ENCODE measurements at places on chromosomes 2 and 18. TPM values are rescaled to one million over a fixed set of nuclear protein-coding genes. Genes with fewer than 3 reads are reported as not detected.

- no peak for DNase-seq
These were observed 41.8 kb upstream of the CDC42EP3 start for GRCh38 chr2:37713258-37713700.

- DNase-seq: peak; percentile 62
These were observed 30.9 kb upstream of the REEP1 start for GRCh38 chr2:86368161-86368824.

GRCh38 chr2:120013597-120014223 lies 833 bp downstream of the EPB41L5 start:
- peak; percentile 44 for DNase-seq

DNA sequence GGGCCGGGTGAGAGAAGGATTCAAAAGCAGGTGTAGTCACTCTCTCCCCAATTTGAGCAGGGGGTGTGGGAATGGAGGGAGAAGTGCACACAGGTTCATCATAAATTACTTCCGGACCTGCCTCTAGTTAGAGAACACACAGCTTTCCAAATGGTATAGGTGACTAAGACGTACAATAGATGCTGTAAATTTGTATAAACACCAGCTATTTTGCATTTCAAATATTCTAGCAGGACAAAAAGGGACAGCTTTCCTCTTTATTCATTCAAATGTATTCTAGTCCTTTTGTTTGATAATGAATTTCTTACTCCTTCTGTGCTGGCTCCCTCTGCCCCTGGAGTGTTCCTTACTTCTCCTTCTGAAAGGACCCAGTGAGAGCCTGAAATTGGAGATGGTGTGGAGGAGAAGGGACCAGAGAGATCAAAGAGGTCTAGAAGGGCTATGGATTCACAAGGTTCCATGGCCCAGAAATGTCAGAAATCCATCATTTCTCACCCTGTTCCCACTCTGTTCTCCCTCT lies 53.2 kb upstream of the SH3BP4 start:
- DNase-seq: no peak

GRCh38 chr2:11352781-11353537 lies 8.5 kb upstream of the ROCK2 start:
- DNase-seq: no peak

DNA sequence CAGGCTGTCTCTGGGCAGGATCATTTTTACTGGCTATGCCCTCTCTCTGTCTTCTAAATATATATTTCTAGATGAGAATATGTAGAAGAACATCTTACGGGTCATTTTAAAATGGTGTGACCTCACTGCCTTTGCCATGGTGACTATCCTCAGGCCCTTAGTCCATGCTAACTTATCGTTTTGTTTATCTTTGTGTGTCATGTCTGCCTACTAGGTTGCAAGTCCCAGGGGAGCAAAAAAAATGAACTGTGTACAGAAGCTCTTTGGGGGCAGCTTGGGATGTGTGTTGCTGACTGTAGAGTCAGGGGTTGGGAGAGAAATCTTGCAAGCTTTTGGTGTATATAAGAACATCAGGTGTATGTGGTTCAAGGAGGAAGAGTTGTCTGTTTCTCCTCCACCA lies 11.0 kb downstream of the CPSF3 start:
- DNase-seq: no peak

DNA sequence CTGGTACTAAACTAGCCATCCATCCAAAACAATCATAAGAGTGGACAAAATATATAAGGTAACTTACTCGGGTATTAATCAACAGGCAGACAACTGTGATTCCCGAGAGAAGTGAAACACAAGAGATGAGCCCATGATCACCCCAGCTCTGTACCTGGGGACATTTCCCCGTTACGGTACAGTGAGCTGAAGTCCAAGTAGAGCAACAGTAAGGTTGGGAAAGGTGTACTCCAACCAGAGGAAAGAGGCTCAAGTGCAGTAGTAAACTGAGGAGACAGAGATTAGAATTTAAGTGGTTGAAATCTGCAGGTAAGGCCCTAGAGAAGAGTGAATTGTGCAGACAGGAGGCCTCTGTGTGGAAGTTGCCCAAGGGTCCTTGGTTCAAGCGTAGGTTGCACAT lies 30.5 kb upstream of the CHAC2 start:
- no peak for DNase-seq

GRCh38 chr2:197707316-197708213 lies 2.4 kb downstream of the MARS2 start:
- DNase-seq: no peak

DNA sequence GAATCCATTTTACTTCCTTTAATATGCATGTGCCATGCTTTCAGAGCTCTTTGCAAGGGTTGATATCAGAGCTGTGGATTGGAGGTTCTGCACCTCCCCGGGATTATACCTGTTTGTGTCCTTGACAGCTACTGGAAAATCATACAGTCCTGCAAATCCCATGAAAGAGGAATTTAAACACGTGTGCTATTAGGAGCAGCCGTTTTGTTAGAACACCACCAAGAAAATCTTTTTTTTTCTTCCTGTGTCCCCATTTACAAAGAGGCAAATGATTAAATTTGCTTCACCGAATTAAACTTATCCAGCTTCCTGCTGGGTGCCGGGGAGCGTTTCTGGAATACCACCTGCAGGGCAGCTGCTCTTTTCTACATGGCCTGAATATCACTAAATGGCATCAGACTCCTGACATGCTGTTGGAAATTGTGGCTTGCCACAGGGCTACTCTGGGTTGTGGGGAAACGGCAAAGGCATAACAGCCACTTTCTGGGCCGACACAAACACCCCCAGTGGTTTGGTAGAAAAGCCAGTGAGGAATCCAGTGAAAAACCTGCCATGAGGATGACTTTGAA lies 23.4 kb upstream of the SOX11 start:
- DNase-seq: no peak

- no peak for DNase-seq
These were observed 41.5 kb downstream of the SCTR start for GRCh38 chr2:119482481-119483394.

DNA sequence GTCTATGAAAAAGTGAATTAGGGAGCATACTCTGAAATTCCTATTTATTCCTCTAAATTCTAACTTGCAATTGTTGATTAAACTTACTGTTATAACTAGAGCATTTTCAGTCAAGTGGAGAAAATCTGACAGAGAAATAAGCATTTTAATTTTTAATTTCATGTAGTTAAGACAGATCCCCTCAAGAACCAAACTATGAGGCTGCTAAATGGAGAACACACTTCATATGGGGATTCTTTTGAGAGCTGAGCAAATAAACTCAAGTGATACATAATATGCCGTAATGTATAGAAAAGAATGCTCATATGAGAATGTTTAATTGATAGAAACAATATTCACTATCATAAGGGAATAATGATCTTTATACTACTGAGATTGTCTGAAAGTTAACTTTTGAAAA lies 340.8 kb downstream of the ERBB4 start:
- no peak for DNase-seq

GRCh38 chr18:43115076-43115921 lies at the start of gene RIT2:
Gene RIT2 (minus strand): TSS chr18:43115685.
- DNase-seq: no peak

GRCh38 chr2:219125225-219125885 lies 35.3 kb downstream of the NHEJ1 start:
- peak; percentile 73 for DNase-seq

DNA sequence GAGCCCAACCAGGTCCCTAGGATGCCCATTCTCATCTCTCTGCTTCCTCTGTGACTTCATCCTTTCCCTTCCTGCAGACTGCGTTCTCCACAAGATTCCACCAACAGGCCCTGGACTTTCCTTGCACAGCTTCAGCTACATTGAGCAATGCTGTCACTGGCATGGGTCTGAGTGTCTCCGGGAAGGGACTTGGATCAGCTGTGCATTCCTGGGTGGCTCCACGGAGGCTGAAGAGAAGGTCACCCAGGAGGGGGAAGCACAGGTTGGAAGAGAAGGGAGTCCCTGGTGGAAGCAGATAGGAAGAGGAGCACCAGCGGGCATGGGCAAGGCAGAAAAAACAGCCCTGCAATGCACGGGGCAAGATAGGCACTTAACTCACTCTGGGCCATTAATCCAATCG lies 140.5 kb downstream of the UXS1 start:
- no peak for DNase-seq

- DNase-seq: no peak
These were observed 311.8 kb downstream of the FBXO15 start for GRCh38 chr18:73835656-73836364.

DNA sequence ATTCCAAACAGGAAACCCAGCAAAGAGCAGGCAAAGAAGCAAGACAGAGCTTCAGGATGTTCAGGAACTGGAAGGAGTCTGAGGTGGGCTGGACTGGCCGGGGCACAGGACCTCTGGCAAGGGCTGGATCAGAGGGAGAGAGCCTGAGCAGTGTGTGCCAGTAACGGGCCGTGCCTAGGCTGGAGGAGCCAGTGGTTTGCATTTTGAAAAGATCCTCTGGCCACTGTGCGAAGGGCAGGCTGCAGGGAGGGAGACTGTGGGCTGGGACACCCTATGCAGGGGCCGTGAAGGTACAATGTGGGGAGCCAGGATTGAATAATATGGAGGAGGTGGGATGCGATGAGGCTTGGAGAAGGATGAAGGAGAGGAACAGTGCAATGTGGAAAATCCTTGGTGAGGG lies 6.2 kb upstream of the SDC1 start:
- no peak for DNase-seq

The SCN1A gene
- total RNA-seq: not detected

The CRYGD gene
- total RNA-seq: not detected

The IWS1 gene
- 39.5 TPM for total RNA-seq

The SP140 gene
- 1.1 TPM for total RNA-seq

The BOLA3 gene
- total RNA-seq: 40.4 TPM

The CETN1 gene
- not detected for total RNA-seq
